ENCODE measurements at places on chromosomes 4 and X.

- DNase-seq: no peak
These were observed 49.7 kb upstream of the ANKRD17 start for GRCh38 chr4:73308286-73308685.

GRCh38 chrX:41604766-41605543 is 83.8 kb upstream of the GPR34 start:
- DNase-seq: no peak

DNA sequence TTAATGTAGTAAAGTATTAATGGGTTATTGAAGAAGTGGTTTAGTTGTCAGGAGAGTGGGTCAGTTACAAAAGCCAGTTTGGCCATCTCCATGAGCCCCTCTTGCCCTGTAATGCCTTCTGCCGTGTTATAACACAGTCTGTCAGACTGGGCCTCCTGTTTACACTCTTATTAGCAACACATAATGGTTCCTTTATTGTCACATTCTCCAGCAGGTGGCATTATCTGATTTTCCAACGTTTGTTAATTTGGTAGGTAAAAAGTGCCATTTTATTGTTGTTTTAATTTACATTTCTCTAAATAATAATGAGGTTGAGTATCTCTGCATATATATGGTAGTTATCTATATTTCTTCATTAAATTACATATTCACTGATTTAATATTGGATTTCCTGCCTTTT is 560.8 kb downstream of the FGF13 start:
- no peak for DNase-seq

DNA sequence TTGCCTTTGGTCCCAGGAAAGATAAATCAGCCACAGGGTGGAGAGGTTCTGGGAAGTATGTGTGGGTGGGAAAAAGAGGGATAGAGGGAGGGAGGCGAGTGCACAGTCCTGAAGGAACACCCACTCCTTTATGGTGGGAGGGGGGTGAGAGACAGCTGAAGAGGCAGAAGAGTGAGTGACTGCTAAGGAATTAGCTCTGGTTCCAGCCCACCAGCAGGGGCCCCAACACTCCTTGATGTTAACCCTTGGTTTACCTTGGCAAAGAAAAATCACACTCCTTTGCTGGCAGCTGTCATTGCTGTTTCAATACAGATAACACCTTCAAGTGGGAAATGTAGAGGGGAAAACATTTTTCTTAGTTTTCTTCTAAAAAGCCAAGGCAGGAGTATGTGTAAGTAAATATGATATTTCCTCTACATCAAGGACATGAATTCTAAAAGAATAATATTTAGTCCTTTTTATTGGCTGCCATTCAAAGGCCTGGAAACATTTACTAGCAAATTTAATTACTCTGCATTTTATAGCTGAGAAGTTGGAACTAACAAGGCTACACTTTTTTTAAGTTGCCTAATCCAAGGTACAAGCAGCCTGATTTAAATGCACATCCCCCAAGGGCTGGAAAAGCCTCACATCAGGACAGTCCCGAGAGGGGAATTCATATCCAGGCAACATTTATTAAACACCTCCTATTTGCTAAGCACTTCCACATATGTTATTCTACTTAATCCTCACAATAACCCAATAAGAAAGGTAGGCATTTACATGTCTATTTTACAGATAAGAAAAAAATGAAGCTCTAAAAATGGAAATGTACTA is 81.7 kb downstream of the HS6ST2 start:
- DNase-seq: no peak

DNA sequence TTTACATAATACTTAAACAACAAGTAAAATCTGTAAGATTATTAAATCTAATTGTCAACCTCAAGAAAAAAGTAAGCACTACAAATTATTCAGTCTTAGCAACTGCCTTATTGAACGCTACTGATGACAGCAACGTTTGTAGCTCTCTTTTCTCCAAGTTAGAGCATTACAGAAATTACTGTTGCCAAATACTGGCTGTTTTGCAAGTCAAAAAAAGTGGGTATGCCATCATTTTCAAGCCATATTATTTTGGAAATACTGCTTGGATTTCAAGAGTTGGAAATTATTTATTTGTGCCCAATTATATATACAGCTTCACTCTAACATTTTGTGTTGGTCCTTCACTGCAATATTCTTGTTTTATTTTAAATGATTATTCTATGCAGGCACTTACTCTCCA is 221.7 kb downstream of the CXXC4 start:
- DNase-seq: no peak

GRCh38 chr4:152417673-152418072 is 118.2 kb downstream of the FBXW7 start:
- DNase-seq: no peak

GRCh38 chr4:27000820-27001219 is 140.2 kb downstream of the STIM2 start:
- DNase-seq: no peak

DNA sequence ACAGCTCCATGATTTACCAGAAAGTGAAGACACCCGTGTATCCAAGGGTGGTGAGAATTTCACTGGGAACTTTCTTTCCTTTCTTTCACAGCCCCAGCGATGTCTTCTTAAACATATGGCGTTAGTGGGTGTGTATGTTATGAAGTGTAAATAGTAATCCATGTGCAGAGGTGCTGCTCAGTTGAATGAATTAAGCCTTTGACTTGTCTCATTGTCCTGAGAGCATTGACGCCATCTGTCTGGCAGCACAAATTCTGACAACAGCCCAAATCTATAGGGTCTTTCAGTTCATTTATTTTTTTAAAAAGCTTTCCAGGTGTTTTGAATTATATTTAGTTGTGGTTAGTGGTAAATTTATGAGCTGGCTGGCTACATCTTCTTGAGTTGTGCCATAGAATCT is 69.4 kb downstream of the CLCN5 start:
- DNase-seq: no peak

All from cardiac septum (tissue), 1 donor.